ENCODE measurements at places on chromosomes 6 and 20. TPM values are rescaled to one million over a fixed set of nuclear protein-coding genes. Genes with fewer than 3 reads are reported as not detected.

- peaks cover 12% of the 10 kb centered on the region for H3K27me3 ChIP-seq
- H3K36me3 ChIP-seq, result no peaks in the 10 kb centered on the region
- no peak overlapping the region for H3K4me3 ChIP-seq
- no peaks in the 10 kb centered on the region for H3K4me1 ChIP-seq
Observed at GRCh38 chr20:611047-611842, 1.1 kb upstream of the TCF15 start.

DNA sequence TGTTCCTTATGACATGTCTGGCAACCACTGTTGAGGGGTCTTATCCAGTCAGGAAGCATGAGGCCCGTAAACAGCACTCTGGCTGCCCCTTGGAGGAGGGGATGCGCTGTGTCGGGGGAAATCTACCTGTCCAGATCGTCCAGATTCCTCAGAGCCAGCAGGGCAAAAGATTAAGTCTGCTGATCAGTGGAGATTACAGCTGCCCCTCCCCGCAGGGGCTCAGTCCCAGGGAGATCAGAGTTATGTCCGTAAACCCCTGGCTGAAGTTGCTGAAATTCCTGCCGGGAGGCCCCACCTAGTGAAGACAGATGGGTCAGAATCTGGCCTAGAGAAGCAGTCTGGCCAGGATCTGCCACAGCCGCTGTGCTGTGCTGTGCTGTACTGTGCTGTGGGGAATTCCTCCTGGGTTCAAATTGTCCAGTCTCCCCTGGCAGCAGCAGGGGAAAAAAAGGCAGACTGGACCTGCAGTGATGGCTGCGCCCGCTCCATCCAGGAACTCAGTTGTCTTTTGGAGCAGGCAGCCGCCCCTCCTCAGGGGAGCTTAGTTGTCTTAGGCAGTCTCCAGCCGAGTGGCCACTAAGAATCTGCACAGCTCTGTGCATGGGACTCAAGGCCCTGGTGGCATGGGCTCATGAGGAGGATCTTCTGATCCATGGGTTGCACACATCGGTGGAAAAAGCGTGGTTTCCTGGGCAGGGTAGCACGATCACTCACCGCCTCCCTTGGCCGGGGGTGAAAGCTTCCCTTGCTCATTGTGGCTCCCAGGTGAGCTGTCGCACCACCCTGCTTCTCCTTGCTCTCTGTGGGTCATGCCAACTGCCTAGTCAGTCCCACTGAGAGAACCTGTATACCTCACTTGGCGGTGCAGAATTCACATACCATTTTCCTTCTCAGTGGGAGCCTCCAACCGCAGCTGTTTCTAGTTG lies 1368.8 kb upstream of the ADGRB3 start:
- H3K27ac ChIP-seq, result no peak overlapping the region
- no peaks in the 10 kb centered on the region for H3K36me3 ChIP-seq

DNA sequence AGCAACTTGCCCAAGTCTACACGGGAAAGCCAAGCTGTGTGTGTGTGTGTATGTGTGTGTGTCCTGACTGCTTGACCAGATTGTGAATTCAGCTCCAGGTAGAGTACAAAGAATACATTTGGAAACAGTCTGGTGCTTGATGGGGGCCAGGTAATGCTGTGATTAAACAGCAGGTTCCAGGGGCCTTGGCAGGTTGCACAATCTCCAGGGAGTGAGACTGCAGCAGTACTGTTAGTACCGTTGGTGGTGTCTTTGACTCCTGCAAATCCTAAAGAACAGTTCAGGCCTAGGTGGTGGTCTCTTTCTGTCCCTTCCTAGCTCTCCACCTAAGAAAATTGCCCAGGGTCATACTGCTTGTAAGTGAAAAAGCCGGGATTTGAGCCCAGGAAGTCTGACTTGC lies 11.2 kb upstream of the PSMF1 start:
- H3K4me3 ChIP-seq, result no peak overlapping the region
- DNase-seq, result no peak
- no peaks in the 10 kb centered on the region for H3K36me3 ChIP-seq
- no peaks in the 10 kb centered on the region for H3K4me1 ChIP-seq

- H3K27ac ChIP-seq, result no peak overlapping the region
- H3K27me3 ChIP-seq, result no peaks in the 10 kb centered on the region
- no peak overlapping the region for H3K4me3 ChIP-seq
Observed at GRCh38 chr6:53898026-53898795, 103.4 kb downstream of the LRRC1 start.

The SLC23A2 gene
- total RNA-seq, result 9.7 TPM

The SH3BGRL2 gene
- total RNA-seq, result 12.0 TPM

DNA sequence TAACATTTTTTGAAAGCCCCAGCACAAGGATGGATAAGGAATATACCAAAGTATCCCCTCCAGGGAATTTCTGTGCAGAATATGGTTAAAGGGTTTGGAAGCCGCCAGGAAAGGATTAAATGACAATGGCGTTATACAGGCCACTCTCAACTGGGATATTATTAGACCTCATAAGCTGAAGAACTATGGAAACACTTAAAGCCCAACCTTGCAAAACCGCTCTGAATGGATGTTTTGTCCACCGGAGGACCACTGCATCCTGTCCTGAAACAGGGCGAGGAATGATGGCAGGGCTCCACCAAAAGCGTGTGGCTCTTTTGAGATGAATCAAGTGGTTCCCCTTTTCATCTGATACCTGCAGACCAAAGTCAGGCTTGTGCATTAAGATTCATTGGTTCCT lies 32.4 kb downstream of the NFATC2 start:
- H3K36me3 ChIP-seq, result no peaks in the 10 kb centered on the region
- H3K27ac ChIP-seq, result no peak overlapping the region
- no peaks in the 10 kb centered on the region for H3K27me3 ChIP-seq
- H3K4me1 ChIP-seq, result no peaks in the 10 kb centered on the region

The FOXC1 gene
- 2.4 TPM for total RNA-seq

DNA sequence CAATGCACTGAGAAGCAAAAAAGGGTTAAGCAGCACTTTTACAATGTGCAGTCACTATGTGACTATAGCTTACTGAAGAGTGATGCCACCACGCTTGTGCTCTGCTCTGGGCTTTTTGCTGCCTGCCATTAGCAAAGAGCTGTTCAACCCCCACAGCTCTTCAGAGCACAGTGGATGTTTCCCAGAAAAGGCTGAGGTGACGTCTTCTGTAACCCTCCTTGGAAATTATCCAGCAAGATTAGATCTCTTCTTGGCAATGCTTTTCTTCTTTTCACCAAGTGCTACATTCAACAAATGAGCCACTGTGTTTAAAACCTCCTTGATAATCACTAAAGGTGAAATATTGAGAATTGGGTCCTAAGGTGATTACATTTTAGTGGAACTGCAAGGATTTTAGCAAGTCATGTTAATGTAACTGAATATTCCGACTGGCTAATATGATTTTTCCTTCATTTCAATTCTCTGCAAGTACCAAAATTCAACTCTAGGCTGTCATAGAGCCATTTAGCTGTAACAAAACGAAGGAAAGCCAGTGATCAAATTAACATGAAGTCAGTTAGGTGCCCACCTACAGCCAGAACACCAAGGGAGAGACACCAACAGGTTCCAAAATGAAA lies 34.9 kb downstream of the ELOVL5 start:
- no peak overlapping the region for H3K27ac ChIP-seq
- no peaks in the 10 kb centered on the region for H3K4me1 ChIP-seq
- no peak overlapping the region for H3K4me3 ChIP-seq
- H3K27me3 ChIP-seq, result no peaks in the 10 kb centered on the region
- no peak for DNase-seq
- no peaks in the 10 kb centered on the region for H3K36me3 ChIP-seq

DNA sequence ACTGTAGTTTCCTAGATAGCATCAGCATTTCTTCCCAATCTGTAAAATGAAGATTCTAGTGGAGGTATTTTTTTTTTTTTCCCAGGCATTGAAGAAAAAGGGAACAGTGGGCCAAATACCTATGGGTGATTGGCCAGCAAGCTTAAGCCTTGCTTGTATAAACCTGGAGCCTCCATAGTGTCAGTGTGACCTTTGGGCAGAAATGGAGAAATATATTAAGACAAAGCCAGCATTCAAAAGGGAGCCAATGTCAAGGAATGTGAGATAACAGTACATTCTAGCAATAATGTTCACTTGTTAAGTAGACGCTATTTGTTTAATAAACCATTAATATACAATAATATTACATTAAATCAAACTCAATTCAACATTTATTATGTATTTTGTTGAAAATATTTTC lies 275.4 kb downstream of the FOXA2 start:
- no peaks in the 10 kb centered on the region for H3K27me3 ChIP-seq
- no peaks in the 10 kb centered on the region for H3K36me3 ChIP-seq
- no peak overlapping the region for H3K4me3 ChIP-seq
- DNase-seq, result no peak
- H3K27ac ChIP-seq, result no peak overlapping the region

The MOG gene
- total RNA-seq, result not detected

GRCh38 chr20:59163631-59164530 lies at the start of gene ZNF831:
Gene ZNF831 (plus strand): TSS chr20:59163821. CDS start chr20:59191020, 27,199 bp downstream.
- no peaks in the 10 kb centered on the region for H3K27me3 ChIP-seq
- H3K4me1 ChIP-seq, result no peaks in the 10 kb centered on the region
- DNase-seq, result no peak
- H3K27ac ChIP-seq, result no peak within 1 kb of the TSS

DNA sequence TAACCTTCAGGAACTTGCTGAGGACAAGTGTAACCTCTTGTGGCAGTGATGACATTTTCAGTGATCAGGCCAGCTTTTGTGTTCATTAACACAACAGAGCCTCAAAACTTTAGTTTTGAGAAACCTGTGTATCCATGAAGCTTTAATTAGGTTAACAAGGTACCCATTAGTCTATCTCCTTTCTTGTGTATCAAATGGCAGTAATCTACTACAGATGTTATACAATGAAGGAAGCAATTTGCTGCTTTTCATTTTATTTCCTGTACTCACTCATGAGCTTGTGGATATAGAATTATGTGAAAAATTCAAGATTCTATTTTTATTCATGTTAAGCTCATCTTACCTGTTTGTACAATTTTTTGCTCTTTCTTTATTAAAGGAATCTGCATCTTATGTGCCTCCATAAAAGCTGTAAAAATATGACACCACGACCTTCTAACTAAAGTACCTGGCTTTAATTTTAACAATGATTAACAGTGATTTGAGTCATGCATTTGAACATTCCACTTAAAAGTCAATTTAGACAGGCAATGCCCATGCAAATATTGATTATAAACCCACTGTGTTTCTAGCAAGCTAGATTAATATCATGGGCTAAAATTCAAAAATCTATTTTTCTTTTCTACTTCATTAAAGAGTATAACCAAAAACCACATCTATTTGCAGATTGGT lies 897.3 kb downstream of the KIF16B start:
- H3K27me3 ChIP-seq, result no peaks in the 10 kb centered on the region
- H3K4me3 ChIP-seq, result no peak overlapping the region
- no peaks in the 10 kb centered on the region for H3K36me3 ChIP-seq
- DNase-seq, result no peak
- no peak overlapping the region for H3K27ac ChIP-seq

DNA sequence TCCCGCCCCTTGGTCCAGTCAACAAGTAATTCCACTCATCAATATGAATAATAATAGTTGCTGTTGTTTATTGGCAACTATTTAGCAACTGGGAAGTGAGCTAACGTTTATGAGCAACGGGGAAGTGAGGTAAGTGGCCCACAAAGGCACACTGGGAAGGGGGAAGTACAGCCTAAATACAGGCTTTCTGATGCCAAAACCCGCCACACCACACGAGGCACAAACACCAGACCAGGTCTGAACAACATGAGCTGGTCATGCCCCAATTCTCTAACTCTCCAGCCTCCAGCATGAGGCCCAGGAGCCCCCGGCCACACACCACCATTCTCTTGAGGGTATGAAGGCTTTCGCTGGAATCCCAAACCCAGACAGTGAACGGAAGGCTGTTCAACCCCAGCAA lies 50.8 kb downstream of the PREX1 start:
- H3K36me3 ChIP-seq, result no peaks in the 10 kb centered on the region
- H3K27ac ChIP-seq, result no peak overlapping the region
- H3K4me3 ChIP-seq, result no peak overlapping the region
- no peaks in the 10 kb centered on the region for H3K4me1 ChIP-seq
- DNase-seq, result no peak

- no peak overlapping the region for H3K4me3 ChIP-seq
- no peak for DNase-seq
- no peak overlapping the region for H3K27ac ChIP-seq
- H3K27me3 ChIP-seq, result no peaks in the 10 kb centered on the region
Observed at GRCh38 chr6:105189026-105189820, 9.4 kb upstream of the POPDC3 start.

GRCh38 chr6:105274678-105275077 lies 94.9 kb upstream of the POPDC3 start:
- no peaks in the 10 kb centered on the region for H3K4me1 ChIP-seq
- H3K27me3 ChIP-seq, result no peaks in the 10 kb centered on the region
- H3K27ac ChIP-seq, result no peak overlapping the region
- H3K4me3 ChIP-seq, result no peak overlapping the region
- no peak for DNase-seq

The WFDC10B gene
- not detected for total RNA-seq

GRCh38 chr6:21423106-21423854 lies 170.3 kb upstream of the SOX4 start:
- DNase-seq, result peak; percentile 49
- H3K27me3 ChIP-seq, result no peaks in the 10 kb centered on the region
- H3K4me1 ChIP-seq, result no peaks in the 10 kb centered on the region
- H3K4me3 ChIP-seq, result no peak overlapping the region
- no peak overlapping the region for H3K27ac ChIP-seq

- no peak overlapping the region for H3K4me3 ChIP-seq
- no peaks in the 10 kb centered on the region for H3K27me3 ChIP-seq
- DNase-seq, result no peak
- no peaks in the 10 kb centered on the region for H3K4me1 ChIP-seq
- no peaks in the 10 kb centered on the region for H3K36me3 ChIP-seq
Observed at GRCh38 chr6:131568726-131569125, 4.3 kb upstream of the ARG1 start.

DNA sequence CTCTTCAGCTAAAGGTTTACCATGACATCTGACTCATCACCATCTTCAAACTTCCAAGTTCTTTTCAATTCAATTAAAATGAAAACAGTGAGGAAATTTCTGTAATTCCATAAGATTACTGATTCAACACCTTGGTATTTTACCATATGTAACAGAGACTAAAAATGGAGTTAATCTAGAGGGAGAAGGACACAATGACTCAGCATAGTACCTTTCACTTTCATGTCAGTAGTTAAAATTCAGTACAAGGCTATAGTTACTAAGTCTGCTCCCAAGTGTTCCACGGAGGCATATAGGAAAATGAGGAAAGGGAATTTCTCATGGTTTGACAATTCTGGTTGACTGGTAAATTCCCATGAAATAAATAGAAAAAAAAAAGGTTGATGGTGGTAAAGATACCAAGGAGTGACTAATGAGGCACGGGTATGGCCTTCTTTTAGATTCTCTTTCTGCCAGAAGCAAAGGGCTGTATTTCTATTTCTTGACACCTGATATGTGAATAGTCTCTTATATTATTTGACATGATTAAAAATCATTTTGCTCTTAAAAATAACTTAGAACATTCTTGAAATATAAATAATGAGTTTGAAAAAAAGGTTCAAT lies 526.7 kb upstream of the ADGRB3 start:
- no peaks in the 10 kb centered on the region for H3K4me1 ChIP-seq
- no peak for DNase-seq
- no peak overlapping the region for H3K27ac ChIP-seq
- H3K27me3 ChIP-seq, result no peaks in the 10 kb centered on the region

GRCh38 chr6:70257768-70258273 lies 45.1 kb downstream of the COL9A1 start:
- no peaks in the 10 kb centered on the region for H3K4me1 ChIP-seq
- DNase-seq, result no peak
- no peaks in the 10 kb centered on the region for H3K27me3 ChIP-seq
- H3K36me3 ChIP-seq, result no peaks in the 10 kb centered on the region
- no peak overlapping the region for H3K4me3 ChIP-seq

The HLA-E gene
- total RNA-seq, result 67.1 TPM

GRCh38 chr6:72418495-72418894 lies 203.4 kb upstream of the KCNQ5 start:
- no peak overlapping the region for H3K4me3 ChIP-seq
- no peaks in the 10 kb centered on the region for H3K36me3 ChIP-seq
- H3K4me1 ChIP-seq, result no peaks in the 10 kb centered on the region
- H3K27ac ChIP-seq, result no peak overlapping the region

Data from pancreas (tissue), 10 donors.